ENCODE measurements at places on chromosomes 12 and 14.

DNA sequence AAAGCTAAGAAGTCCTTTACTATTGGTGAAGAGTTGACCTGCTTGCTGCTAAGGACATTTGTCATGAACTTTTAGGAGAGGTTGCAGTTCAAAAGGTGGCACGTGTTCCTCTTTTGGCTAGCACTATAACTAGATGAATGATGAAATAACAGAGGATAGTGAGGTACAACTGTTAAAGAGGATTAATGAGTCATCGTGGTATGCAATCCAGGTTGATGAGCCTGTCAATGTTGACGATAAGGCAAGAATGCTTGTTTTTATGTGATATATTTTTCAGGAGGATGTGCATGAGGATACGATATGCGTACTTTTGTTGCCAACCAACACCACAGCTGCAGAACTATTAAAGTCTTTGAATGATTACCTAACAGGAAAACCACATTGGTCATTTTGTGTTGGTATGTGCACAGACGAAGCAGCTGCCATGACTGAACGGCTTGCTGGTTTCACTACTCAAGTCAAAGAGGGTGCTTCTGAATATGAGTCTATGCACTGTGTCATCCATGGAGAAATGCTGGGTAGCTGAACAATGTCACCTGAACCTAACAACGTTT is 10.6 kb downstream of the CEP128 start:
- DNase-seq = peak; percentile 94

DNA sequence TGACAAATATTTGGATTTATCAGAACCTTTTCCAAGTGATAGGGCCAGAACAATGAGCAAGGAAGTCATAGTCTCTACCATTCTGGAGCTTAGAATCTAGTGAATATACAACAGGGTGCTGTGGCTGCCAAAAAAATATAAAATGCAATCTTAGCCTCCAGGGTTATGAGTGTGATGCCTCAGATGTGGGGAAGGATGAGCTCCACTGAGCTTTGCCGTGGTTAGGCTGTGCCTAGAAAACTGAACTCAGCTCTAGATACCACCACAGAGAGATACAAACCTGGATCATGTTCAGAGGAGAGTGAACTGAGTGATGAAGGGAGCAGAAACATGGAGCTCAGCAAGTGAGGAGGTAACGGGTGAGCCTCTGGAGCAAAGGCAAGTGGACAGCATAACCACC is 138.1 kb upstream of the HIF1A start:
- DNase-seq = no peak

DNA sequence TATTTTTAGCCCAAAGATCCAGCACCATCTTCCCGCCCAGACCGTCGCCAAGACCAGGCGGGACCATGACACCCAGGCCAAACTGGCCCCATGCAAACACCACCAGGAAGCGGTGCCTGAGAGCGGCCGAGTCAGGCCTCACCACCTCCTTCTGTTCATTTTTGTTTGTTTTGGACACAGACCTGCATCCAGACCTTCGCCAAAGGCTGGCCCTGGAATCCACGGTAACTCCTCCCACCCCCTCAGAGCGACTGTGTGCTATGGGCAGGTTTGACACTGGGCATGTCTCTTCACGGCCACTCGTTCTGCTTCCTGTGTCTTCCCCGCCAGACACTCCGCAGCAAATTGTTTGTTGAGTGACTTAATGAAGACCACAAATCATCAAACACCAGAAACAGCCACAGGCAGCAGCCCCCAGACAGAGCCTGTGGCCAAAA is 47.1 kb downstream of the NCOR2 start:
- DNase-seq = no peak

DNA sequence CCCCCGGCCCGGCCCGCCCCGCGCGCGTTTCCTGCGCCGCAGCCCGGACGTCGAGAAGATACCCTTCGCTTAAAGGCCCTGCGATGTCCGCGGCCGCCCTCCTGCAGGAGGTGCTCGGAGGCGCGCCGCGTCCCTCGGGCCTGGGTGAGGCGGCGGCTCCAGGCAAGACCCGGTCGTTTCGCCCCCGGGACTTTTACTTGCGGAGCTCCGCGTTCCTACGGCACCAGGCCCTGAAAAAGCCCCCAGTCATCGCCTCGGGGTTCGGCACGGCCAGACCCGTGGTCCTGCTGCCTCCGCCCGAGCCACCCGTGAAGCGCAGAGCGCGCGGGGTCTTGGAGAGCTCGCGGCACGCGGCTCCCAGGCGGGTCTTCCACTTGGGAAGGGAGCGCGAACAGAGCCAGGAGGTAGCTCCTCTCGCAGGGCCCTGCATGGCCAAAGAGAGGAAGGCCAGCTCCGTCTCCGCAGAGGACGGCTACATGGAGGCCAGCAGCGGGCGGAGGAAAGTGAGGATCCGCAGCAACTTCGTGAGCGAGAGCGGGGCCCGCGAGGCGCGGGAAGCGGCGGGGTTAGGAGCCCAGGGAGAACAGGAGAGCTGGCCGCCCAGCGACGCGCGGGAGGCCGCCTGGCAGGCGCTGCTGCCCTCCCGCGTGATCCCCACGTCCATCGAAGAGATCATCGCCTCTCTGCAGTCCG is 26.9 kb downstream of the TTC6 start:
- DNase-seq = no peak

- no peak for DNase-seq
Measured at GRCh38 chr12:25592725-25593495, 39.8 kb upstream of the LMNTD1 start.

DNA sequence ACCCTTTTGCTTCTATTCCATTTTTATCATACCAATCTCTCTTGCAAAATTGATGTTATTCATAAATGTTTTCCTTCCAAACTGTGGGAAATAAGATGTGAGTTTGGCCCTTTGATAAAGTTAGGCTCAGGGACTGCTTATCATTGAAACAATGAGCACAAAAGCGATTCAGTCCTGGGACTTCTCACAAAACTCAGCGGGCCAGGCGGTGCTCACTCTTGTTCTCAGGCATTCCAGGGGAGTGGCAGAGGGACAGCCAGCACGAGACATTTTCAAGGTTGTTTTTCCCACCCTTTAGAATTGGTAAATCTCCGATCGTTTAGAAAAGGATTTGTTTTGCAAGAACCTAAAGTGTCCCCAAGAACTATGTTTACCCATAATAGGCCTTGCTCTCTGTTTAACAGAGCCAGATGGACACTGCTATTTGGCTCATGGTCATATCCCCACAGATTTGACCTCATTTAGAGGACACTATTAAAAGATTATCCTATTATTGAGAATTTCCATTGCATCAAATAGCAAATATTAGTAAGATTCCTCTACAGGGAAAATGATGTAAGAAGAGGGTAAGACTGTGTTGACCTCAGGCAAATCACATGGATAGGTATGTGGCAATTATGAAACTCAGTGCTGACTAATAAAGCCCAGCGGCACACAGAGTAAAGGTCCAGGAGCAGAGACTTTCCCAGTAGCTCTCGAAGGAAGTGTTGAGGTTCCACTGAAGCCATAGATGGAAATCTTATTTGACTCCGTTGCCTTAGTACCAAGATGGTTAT is 102.7 kb upstream of the USP44 start:
- no peak for DNase-seq

DNA sequence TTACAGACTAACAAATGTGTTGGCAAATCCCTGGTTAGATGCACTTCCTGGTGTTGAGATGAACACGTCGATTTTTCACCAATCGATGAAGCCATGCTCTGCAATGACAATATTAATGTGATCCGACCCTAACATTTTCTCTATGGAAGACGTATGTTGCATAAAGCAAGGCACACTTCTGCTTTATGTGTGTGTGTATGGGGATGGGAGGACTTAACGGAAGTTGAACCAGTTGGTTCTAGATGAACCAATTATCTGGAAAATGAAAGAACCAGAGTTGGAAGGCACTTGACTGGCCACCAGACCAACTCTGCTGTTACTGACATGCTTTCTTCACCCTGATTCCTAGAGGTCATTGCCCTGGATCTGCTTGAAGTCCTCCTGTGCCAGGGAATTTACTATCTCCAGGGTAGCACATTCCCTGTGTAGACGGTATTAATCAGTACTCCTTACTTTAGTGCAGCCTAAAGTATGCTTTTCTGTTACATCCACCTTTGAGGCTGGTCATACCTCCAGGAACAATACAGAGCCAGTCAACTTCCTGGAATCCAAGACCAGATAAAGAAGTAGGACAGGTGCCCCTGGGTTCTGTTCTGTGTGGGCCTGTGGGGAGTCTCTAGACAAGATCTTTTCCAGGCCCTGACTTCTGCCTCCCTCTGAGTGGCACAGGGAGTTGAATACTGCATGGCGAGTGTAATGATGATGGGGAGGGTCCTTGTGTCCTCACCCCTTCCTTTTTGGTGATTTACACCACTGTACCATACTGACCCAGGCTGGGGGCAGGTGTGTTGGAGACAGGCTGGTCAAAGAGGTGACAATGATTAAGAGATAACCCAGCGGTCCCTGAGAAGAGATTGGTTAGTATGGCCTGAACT is 4.1 kb downstream of the SDR39U1 start:
- DNase-seq = no peak

- no peak for DNase-seq
Measured at GRCh38 chr12:88854260-88854659, 274.0 kb upstream of the KITLG start.

DNA sequence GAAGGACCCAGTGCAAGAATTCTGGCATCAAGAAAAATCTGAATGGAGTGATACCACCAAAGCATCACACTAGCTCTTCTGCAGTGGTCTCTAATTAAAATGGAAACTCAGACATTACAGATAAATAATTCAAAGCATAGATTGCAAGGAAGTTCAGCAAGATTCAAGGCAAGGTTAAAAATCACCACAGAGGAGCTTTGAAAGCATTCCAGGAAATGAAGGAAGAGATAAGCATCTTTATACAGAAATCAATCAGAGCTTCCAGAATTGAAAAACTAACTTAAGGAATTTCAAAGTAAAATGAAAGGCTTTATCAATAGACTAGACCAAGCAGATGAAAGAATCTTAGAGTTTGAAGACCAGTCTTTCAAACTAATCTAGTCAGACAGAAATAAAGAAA is 20.4 kb upstream of the GLIPR1 start:
- no peak for DNase-seq

GRCh38 chr12:118558941-118559340 is 182.6 kb downstream of the SUDS3 start:
- DNase-seq = no peak

GRCh38 chr14:23356662-23357061 is 4.0 kb upstream of the SLC22A17 start:
- no peak for DNase-seq

DNA sequence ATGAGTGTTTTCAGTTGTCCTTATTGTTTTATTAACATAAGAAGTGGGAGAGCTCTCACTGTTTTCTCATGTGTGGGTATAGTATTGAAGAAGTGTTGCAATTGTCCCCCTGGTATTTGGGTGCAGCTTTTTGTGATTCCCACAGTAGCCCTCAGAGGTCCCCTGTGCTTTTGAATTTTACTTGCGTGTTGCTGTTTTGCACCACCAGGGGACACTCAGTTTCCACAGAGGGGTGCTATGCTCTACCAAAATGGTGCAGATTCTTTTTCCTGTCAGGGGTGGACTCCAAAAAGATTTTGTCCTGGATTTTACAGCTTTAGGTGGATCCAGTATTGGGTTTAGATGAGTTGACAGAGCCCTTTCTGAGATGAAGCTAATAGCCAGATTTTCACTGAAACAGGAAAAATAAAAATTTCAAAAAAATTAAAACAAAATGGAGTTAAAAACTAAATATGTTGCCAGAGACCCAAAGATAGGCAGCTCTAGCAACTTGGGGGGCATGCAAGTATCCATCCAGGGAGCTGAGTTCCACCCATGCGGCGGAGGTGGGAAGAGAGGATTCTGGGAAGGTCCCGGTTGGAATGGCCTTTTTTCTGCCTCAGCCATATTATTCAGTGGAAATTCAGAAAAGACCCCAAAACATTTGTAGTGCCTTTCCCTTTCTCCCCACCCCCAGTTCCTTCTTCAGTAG is 50.2 kb downstream of the TTLL5 start:
- no peak for DNase-seq

GRCh38 chr12:94263905-94264561 is 115.7 kb downstream of the PLXNC1 start:
- DNase-seq = no peak

- no peak for DNase-seq
Measured at GRCh38 chr14:96195441-96196081, 9.1 kb upstream of the BDKRB2 start.

DNA sequence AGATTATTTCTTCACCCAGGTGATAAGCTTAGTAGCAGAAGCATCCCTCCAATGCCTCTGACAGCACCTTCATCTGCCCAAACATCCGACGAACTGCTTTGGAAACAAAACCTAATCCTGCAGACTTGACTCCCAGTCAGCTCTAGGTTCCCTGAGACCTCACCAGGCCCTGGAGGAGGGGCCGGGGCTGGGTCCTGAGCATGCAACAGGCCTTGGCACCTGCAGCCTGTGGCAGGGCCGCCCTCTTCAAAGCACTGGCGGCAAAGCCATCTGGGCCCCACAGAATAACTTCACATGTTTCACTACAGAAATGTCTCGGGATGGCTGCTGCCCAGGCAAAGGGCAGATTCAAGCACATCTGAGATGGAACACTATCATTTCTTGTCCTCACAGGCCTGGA is 133.3 kb downstream of the PIWIL1 start:
- DNase-seq = no peak

DNA sequence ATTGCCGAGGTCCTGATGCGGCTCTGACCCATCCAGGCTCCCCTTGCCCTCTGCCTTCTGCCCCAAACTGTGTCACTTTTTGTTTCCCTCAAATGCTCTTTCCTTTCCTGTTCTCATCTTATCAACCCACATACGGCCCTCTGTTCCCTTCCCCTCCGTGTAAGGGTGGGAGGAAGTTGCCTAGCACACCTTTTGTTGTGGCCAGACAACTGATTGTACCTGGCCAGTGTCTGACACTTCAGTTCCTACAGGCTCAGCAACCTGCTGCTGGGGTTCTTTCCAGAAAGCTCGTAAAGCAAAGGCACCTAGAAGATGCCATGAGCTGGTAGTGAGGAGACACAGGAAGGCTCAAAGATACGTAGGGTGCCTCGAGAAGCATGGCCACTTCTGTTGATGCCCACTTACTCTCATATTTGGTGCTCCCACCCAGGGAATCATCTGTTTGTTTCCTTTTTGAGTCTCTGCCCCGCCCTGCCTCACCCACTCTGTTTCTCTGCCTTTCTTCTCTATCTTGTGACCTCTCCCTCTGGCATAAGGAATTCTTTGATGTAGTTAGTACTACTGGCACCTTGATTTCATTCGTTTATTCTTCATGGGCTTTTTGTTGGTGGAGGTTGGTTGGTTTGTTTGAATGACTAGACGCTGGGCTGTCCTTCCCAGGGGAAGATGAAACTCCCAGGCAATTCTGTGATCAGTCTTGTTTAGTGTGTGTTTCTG is 152.4 kb upstream of the FKBP4 start:
- DNase-seq = no peak

DNA sequence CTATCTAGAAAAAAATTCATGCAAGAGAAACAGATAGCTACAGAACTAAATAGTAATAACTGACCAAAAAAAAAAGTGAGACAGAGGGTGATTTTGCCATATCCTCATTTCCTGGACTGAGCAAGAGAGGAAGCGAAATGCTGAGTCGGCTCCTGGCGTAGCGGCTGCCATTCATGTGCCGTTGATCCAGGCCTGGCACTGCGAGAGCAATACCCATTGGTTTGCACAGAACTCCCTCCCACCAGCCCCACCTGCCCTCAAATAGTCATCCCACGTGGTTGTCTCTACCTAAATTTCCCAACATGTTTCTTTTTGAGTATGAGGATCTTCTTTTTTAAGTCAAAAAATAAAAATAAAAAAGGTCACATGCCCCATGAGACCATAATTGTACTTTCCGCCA is 9.4 kb upstream of the WNT5B start:
- no peak for DNase-seq

- no peak for DNase-seq
Measured at GRCh38 chr14:45526715-45527549, 273.9 kb upstream of the MIS18BP1 start.
